H7 (cell line): ENCODE measurements at places on chromosomes 16 and 17. TPM values are rescaled to one million over a fixed set of nuclear protein-coding genes. Genes with fewer than 3 reads are reported as not detected.

The DPEP1 gene
- 2.6 and 2.7 TPM in 2 replicates for total RNA-seq

The PYY gene
- 0.67 and 1.8 TPM in 2 replicates for total RNA-seq

The PHF23 gene
- 54.9 and 56.2 TPM in 2 replicates for total RNA-seq

The CDH11 gene
- total RNA-seq: 10.2 and 12.9 TPM in 2 replicates

The ST3GAL2 gene
- 62.7 and 64.1 TPM in 2 replicates for total RNA-seq

The MKS1 gene
- total RNA-seq: 26.8 and 28.3 TPM in 2 replicates

The KRT28 gene
- not detected in 2 replicates for total RNA-seq

The PALB2 gene
- total RNA-seq: 21.7 and 26.1 TPM in 2 replicates
